Fibroblast of lung (primary cell): ENCODE measurements at places on chromosomes 16 and 17.
A peak's percentile ranks its signal among the peaks of the same experiment; 100 is the strongest.

DNA sequence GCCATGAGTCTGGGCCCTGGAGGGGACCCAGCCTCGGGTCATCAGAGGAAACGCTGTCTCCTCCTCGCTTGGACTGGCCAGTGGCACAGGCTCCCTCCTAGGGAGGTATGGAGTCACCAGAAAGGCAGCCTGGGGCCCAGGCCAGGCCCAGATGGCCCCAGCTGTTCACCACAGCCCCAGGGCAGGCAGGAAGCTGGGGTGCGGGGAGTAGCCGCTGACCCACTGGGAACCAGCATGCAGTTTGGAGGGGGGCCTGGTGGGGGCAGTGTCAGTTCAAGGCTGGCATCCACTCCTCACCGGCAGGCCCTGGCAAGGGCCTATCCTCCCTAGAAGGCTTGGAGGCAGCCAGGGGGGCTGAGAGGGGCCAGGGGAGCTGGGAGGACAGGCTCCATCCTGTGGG, 48.8 kb downstream of the SDK2 start:
- DNase-seq: peak; percentile 40

DNA sequence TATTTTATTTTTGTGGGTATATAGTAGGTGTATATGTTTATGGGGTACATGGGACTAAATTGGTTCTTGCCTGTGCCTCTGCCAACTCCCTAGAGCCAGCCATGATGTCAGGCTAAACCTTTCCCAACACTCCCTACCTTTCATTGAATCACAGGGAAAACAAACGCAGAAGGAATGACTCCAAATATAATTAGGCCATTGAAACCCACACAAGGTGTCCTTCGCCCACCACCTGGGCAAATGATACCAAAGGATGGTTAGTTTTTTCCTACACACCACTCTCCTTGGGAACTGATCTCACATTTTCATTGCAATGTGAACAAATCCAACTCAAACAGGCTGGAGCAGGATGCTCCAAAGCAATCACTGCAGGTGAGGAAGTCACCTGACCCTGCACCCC, 27.5 kb downstream of the WSB1 start:
- no peak for DNase-seq

GRCh38 chr17:65664266-65664665, 102.8 kb upstream of the AXIN2 start:
- DNase-seq: peak; percentile 50

- no peak for DNase-seq
Observed at GRCh38 chr16:85492295-85492864, 120.7 kb upstream of the GSE1 start.

GRCh38 chr16:11407047-11407982, 62.1 kb downstream of the RMI2 start:
- DNase-seq: peak; percentile 76

DNA sequence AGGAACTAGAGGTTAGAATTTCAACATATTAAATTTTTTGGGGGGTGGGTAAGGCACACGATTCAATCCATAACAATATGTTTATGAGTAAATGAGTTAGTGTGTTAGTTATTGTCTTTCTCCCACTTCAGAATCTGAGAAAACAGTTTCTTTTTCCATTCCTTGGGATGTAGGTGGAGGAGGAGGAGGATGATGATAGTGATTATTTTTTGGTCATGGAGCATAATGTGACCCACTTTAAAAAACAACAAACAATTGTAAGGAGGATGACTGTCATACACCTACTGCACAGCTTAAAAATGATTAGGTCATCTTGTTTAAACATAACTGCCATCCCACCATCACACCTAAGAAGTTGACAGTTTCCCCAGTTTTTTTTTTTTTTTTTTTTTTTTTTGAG, 148.7 kb downstream of the CDRT15L2 start:
- DNase-seq: no peak

- peak; percentile 68 for DNase-seq
Observed at GRCh38 chr17:61389670-61390478, 9.8 kb upstream of the TBX2 start.

GRCh38 chr16:14560523-14560922, 69.5 kb downstream of the PARN start:
- no peak for DNase-seq

DNA sequence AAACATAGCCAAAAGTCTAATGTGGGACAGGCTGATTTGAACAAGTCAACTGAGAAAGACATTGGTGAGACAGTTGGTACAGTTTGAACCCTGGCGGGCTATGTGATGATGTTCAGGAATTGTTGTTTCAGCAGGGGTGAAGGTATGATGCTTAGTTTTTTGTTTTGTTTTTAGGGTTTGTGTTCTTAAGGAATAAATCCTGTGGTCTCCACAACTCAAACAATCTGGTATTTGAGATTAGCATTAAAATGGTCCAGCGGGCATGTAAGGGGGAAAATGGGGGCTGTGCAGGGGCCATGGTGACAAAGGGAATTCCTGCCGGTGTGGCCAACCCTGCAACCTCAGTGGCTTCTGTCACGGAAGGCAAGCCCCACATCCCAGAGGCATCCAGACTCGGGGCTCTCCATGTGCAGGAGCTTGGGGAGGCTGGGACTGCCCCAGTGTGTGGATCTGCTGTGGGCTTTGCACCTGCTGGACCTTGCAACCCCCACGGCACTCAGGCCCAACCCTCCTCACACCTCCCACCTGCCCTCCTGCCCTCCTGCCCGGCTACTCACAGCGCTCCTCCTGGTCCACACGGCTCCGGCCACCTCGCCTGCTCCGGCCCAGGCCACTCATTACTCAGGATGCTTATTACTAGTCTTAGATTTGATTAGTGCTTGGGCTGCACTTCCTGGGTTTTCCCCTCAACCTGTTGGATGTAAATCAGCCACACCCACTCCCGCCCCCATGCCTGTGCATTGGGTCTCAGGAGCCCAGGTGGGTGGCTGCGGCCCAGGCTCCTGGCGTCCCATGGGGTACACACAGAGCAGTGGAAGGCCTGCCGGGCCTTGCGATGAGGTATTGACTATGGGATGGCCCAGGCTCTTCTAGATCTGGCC, at the start of gene TNFRSF13B:
Gene TNFRSF13B, minus strand, starts transcription at position 661 of the 881 bp plus-strand sequence. Its CDS starts 43 bp downstream, at position 618.
- DNase-seq: no peak

- no peak for DNase-seq
Observed at GRCh38 chr16:78097548-78097947, 1.9 kb upstream of the WWOX start.

DNA sequence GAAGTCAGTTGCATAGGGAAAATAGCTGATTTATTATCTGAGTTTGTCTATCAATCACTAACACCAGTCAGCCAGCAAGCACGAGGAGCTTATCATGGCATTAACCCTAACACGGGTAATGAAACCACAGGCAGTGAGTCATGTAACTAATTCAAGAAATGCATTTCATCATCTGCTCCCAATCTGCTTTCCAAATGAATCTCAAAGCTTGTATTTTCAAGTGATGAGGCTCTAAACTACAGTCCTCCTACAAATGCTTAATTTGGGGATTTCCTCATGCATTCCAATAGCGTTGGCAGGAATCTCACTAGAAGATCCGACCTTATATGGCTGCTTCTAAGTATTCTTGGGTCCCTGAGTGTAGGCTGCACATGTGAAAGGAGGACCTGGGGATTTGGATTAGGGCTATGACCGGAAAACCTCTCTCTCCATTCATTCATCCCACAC, 118.4 kb upstream of the HSBP1 start:
- DNase-seq: peak; percentile 98

- peak; percentile 67 for DNase-seq
Observed at GRCh38 chr16:74064120-74064735, 232.4 kb upstream of the PSMD7 start.

GRCh38 chr16:9389543-9390207, 298.2 kb downstream of the HAPSTR1 start:
- DNase-seq: no peak

- DNase-seq: no peak
Observed at GRCh38 chr16:88577166-88577565, 7.0 kb downstream of the ZC3H18 start.

DNA sequence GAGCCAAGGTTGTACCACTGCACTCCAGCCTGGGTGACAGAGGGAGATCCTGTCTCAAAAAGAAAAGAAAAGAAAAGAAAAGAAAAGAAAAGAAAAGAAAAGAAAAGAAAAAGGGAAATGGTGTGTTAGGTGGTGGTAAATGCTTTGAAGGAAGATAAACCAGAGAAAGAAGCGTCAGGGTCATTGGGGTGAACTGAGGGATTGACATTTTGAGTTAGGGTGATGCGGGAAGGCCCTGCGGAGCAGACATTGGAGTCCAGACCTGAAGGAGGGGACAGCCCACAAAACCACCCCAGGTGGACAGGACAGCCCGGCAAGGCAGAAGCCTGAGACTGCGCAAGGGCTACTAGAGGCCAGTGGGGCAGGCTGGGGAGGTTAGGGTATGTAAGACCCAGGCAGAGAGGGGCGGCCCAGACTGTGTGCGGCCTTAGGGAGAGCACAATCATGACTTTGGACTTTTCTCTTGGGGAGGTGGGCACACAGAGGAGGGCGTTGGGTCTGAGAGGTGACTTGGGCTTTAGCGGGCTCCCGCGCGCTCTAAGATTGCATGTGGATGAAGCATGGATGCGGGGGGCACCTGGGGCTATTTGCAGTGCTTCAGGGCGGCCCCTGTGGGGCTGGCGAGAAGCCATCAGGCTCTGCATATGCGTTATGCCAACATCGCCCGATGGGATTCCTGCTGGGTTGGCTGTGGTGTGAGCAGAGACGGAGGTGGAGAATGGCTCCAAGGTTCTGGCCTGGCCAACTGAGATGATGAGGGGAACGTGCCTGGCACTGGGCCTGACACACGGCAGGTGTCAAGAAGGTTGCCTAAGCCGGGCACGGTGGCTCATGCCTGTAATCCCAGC, 3.3 kb upstream of the GAA start:
- DNase-seq: no peak

- DNase-seq: no peak
Observed at GRCh38 chr17:28367641-28368305, 2.3 kb downstream of the VTN start.

DNA sequence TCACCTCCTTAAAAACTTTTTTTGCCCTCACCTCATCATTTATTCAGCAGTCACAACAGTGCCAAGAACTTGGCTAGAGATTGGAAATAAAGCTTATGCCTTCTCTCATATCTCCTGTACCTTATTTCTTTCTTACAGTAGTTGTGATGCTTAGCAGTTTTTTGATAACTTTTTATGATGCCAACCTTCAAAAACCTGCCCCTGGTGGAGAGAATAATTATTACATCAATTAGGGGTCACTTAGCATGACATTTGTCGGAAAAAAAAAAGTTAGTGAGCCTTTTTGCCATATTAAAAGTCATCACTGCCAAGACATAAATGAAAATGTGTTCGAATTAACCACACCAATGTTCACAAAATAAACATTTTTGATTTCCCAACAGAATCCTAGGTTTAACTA, 296.6 kb downstream of the WWOX start:
- no peak for DNase-seq

- DNase-seq: peak; percentile 51
Observed at GRCh38 chr17:9192010-9192409, 170.7 kb downstream of the NTN1 start.

DNA sequence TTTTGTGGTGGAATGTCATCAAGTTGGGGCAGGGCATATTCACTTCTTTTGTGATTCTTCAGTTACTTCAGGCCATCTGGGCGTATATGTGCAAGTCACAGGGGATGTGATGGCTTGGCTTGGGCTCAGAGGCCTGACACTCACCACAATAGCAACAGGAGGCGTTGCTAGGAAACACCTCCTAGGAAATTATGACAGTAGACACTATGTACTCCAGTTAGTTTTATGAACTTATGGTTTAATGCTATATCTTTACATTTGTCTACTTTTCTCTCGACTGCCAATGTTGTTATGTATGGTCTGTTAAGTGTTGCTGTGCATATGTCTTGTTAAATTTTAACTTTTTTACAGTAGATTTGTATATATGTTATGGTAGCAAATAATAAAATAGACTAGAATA, 788.7 kb upstream of the GOT2 start:
- DNase-seq: no peak

GRCh38 chr17:49624896-49625295, 49.2 kb downstream of the NXPH3 start:
- peak; percentile 66 for DNase-seq

- DNase-seq: peak; percentile 13
Observed at GRCh38 chr17:78563189-78564145, 13.7 kb downstream of the DNAH17 start.

DNA sequence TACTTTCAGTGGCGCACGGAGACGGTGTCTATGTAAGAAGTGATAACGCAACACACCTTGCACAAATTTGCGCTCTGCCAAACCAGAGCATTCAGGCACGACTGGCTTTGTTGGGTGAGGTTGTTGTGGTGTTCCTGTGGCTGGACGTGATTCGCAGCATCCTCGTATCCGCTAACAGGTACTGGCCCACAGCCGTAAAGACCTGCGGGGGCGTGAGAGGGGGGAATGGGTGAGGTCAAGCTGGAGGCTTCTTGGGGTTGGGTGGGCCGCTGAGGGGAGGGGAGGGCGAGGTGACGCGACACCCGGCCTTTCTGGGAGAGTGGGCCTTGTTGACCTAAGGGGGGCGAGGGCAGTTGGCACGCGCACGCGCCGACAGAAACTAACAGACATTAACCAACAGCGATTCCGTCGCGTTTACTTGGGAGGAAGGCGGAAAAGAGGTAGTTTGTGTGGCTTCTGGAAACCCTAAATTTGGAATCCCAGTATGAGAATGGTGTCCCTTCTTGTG, 510.9 kb downstream of the KCNJ18 start:
- no peak for DNase-seq

DNA sequence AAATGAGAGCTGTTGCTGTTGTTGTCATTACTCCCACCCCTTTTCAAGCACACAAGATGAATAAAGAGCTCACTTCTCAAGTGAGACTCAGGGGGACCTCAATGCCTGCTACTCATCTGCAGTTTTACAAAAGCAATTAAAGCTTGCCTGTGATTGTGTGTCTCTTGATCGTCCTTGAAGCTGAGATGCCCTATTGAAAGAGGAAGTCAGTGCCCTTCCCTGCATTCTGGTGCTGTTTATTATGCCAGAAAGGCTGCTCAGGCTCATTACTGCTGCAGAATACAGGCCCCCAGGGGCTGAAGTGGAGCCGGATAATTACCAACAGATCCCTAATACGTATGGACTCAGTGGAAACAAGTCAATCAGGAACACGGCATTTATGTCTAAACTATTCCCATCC, 147.2 kb downstream of the HS3ST2 start:
- DNase-seq: no peak

DNA sequence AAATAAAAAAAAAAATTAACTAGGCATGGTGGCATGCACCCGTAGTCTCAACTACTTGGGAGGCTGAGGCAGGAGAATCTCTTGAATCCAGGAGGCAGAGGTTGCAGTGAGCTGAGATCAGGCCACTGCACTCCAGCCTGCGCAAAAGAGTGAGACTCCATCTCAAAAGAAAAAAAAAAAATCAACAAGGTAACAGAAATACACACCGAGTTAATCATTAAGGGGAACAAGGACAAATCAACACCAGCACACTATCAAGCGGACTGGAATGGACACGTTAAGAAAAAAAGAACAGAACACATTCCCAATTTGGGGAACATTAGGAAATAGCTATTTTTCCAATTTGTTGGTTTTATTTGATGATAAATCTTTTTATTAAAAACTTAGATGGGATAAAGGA, 28.4 kb upstream of the GLG1 start:
- no peak for DNase-seq

- DNase-seq: no peak
Observed at GRCh38 chr17:40563220-40564052, 1.8 kb downstream of the CCR7 start.

- peak; percentile 7 for DNase-seq
Observed at GRCh38 chr17:37284191-37284590, 91.6 kb upstream of the C17orf78 start.

- DNase-seq: no peak
Observed at GRCh38 chr16:25060920-25061319, 45.8 kb upstream of the ARHGAP17 start.
